Activated CD8-positive, alpha-beta memory T cell treated with anti-CD3 and anti-CD28 coated beads for 4 hours (primary cell): ENCODE measurements at places on chromosomes 11 and 22.

- DNase-seq, result no peak
Observed at GRCh38 chr11:365831-366230, 3.5 kb upstream of the B4GALNT4 start.

- no peak for DNase-seq
Observed at GRCh38 chr11:62909107-62909894, 11.9 kb downstream of the CHRM1 start.

DNA sequence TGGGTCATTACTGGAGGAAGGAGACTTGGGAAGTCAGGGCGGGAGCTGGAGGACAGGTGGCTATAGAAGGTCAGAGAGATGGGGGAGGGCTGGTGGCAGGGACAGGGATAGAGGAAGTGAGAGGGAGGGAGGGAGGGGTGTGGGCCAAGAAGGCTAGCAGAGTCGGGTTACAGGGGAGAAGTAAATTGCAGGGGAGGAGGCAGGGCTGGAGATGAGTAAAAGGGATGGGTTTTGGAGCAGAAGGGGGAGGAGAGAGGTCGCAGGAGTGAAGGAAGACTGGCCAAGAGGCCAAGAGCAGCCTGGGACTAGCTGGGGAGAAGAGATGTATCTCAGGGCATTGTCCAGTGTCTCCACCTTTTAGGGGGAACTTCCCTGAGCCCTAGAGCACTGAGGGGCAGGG, 33.0 kb downstream of the LRRC10B start:
- no peak for DNase-seq

GRCh38 chr11:102983486-102983885, 28.0 kb upstream of the MMP13 start:
- no peak for DNase-seq

GRCh38 chr22:46576556-46577367, 39.3 kb upstream of the CELSR1 start:
- peak; percentile 31 for DNase-seq

- DNase-seq, result no peak
Observed at GRCh38 chr11:110409174-110409573, 20.6 kb upstream of the FDX1 start.

DNA sequence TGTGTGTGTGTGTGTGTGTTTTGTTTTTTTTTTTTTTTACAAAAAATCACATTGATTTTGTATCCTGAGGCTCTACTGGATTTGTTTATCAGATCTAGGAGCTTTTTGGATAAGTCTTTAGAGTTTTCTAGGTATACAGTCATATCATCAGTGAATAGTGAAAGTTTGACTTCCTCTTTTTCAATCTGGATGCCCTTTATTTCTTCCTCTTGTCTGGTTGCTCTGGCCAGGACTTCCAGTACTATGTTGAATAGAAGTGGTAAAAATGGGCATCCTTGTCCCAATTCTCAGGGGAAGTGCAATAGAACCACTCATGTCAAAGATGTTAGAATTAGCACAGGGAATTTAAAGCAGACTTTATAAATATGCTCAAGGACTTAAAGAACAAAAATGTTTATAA, 32.6 kb upstream of the PRDM11 start:
- DNase-seq, result no peak

DNA sequence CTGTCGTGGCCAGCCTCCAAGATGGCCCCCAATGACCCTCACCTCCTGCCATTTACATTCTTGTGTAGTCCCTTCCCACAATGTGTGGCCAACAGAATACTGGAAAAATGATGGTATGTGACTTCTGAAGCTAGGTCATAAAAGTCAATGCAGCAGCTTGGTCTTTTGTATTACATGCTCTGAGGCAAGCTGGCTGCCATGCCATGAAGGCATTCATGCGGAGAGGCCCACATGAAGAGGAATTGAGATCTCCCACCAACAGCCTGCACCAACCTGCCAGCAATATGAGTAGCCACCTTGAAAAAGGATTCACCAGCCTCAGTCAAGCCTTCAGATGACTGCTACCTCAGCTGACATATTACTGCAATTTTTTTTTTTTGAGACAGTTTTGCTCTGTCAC, 4.6 kb downstream of the MRTFA start:
- no peak for DNase-seq

- no peak for DNase-seq
Observed at GRCh38 chr22:25380122-25380747, 160.8 kb downstream of the CRYBB2 start.

- no peak for DNase-seq
Observed at GRCh38 chr11:71294846-71295600, 42.6 kb upstream of the SHANK2 start.

DNA sequence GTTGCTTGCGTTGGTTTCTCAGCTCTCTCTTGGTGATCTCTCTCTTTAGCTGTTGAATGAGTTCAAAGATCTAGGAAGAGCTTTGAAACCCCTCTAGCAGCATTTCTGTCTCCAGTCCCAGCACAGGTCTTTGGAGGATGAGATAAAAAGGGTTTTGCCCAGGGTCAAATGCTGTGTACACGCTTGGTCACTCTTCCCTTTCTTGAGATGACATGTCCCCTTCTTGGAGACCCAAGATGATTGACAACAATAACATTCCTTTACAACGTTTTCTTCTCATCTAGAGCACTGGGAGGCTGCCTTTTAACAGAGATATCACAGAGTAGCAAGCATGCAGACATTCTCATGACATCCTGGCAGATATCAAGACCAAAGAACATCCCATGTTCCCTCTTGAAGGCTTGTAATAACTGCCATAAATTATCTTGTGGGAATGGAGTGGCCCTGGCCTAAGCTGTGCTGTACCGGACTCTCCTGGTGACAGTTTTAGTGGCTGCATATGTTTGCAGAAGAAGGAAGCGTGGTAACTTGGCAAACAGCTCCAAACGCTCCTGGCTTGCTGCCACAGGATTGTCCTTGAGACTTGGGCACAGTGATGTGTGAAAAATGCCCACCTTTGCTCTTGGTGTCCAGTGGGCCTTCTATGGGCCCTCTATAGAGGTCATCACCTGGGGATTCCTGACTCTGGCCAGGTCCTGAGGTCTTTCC, 107.8 kb downstream of the PTPRJ start:
- DNase-seq, result no peak

GRCh38 chr11:36583667-36584066, 10.6 kb upstream of the IFTAP start:
- no peak for DNase-seq

DNA sequence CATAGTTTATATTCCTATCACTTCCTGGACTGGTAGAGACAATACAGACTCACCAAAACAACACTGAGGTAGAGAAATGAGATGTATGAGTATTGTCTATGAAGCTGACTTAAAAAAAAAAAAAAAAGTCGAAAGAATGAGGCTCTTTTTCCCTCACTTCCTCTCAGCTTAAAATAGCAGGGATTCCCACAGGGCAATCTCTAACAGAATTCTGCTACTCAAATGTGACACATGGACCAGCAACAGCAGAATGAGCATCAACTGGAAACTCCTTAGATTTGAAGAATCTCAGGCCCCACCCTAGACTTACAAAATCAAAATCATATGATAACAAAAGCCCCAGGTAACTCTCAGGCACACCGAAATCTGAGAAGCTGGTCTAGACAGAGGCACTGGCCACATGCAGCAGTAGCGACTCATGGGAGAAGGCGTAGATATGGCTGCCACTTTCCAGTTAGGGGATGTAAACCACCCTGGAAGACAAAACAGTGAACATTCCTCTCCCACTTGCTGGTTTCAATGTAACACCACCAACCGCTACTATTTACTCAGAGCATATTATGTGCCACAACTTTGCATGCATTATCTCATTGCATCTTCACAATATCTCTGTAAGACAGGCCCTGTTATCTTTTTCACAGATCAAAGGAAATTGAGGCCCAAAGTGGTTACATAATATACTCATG, 128.0 kb downstream of the RBFOX2 start:
- DNase-seq, result no peak

- DNase-seq, result no peak
Observed at GRCh38 chr11:6583584-6583983, 19.8 kb downstream of the RRP8 start.

GRCh38 chr22:50704510-50705218, 32.0 kb downstream of the SHANK3 start:
- no peak for DNase-seq
